Mucosa of gallbladder (tissue), 1 donor: ENCODE measurements at places on chromosomes 16 and 17. TPM values are rescaled to one million over a fixed set of nuclear protein-coding genes. Genes with fewer than 3 reads are reported as not detected.
A peak's percentile ranks its signal among the peaks of the same experiment; 100 is the strongest.

- DNase-seq, result peak; percentile 62
Observed at GRCh38 chr16:84284154-84284722, 10.4 kb upstream of the WFDC1 start.

- no peak for DNase-seq
Observed at GRCh38 chr16:55513616-55514015, 4.7 kb downstream of the LPCAT2 start.

GRCh38 chr17:37831492-37831891 is 86.6 kb upstream of the HNF1B start:
- no peak for DNase-seq

DNA sequence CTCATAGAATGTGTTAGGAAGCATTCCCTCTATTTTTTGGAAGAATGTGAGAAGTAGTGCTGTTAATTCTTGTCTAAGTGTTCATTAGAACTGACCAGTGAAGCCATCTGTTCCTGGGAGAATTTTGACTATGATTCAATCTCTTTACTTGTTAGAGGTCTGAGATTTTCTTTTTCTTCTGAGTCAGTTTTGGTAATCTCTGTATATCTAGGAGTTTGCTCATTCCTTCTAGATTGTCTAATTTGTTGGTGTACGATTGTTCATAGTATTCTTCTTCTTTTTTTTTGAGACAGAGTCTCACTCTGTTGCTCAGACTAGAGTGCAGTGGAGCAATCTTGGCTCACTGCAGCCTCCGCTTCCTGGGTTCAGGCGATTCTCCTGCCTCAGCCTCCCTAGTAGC is 20.4 kb downstream of the NFATC3 start:
- no peak for DNase-seq

GRCh38 chr17:52027620-52028295 is 130.8 kb downstream of the CA10 start:
- DNase-seq, result no peak

DNA sequence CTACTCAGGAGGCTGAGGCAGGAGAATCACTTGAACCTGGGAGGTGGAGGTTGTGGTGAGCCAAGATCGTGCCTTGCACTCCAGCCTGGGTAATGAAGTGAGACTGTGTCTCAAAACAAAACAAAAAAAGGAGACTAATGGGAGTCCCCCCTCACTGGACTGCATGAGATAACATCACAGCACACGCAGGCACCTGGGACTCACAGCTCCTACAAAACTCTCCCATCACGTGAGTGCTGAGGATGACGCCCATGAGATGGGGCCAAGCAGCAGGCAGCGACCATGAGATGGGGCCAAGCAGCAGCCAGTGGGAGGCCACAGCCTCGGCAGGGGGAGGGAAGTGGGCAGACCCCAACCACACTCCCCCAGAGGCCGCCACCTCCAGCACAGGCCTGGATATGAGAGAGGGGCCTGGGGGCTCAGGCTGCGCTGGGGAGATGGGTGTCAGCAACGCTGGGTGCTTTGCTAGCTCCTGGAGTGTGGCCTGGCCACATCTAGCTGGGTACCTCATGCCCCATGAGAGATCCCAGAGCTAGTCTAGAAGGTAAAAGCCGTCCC is 15.4 kb downstream of the DNAAF8 start:
- DNase-seq, result no peak

DNA sequence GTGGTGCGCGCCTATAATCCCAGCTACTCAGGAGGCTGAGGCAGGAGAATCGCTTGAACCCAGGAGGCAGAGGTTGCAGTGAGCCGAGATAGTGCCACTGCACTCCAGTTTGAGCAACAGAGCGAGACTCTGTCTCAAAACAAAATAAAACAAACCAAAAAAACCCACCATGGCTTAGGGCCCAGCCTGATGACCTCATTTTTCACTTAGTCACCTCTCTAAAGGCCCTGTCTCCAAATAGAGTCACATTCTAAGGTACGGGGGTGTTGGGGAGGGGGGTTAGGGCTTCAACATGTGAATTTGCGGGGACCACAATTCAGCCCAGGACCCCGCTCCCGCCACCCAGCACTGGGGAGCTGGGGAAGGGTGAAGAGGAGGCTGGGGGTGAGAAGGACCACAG is 1.4 kb upstream of the STH start:
- DNase-seq, result no peak

DNA sequence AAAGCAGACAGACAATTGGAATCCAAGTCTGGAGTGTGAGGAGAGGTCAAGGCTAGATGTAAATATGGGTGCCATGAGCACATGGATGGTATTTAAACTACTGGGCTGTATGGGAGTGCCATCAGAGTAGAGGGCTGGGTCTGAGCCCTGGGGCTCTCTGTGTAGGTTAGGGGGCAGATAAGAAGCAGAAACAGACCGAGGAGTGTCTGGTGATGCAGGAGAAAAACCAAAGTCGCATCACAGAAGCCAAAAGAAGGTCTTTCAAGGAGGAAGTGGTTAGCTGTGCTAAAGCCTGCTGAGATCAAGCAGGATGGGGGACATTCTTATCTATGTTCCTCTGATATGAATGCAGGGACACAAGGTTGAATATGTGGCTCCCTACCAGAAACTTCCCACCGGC is 1.9 kb downstream of the TSEN54 start:
- DNase-seq, result no peak

DNA sequence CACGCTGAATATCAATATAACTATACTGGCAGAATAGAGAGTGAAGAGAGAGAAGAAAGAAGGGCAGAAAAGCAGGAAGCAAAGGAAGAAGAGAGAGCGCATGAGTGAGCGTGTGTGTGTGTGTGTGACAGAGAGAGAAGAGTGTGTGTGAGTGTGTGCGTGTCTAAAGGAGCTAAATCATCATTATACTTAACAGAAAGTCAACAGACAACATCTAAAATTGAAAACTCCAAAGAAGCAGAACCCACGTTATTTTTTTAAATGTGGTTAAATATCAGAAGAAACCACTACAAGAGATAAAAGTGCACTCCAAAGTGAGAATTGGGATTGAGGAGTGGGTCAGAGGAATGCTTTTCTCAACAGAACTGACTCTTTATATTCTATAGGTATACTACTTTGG is 77.2 kb downstream of the BRIP1 start:
- no peak for DNase-seq

- no peak for DNase-seq
Observed at GRCh38 chr17:15945527-15946191, 729 bp downstream of the ADORA2B start.

GRCh38 chr16:10896165-10896564 is 19.2 kb downstream of the CIITA start:
- DNase-seq, result no peak

DNA sequence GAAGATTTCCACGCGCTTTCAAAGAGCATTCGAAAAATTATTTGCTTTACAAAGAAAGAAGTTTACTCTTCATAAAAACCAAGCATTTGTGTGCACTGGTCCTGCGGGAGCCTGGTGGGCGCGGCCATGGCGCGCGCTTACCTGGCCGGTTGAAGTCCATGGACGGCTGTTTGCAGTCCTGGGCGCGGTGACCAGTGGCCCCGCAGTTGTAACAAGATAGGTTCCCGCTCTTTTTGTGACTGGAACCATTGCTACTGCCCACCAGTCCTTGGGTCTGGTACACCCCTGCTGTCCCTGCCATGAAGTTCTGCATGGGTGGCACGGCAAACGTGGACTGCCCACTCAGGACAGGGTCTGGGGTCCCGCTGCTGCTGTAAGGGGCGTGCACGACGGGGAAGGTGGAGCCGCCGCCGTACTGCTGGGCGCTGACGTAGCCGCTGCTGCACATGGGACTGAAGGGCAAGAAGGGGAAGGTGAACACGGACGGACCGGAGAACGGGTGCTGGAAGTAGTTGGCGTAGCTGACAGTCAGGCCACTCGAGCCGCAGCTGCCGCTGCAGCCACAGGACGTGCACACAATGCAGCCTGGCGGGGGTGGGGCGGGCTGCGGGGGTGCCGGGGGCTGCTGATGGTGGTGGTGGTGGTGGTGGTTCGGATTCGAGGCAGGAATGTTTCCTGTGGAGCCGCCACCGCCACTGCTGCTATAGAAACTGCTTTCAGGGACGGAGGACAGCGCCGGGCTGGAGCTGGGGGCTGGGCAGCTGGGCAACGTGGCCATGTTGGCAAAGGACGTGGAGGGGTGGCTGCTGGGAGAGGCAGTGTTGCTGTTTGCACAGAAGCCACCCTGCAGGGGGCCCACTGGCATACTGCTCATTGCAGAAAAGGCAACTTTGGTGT is 19.5 kb downstream of the MAP1LC3B start:
- DNase-seq, result no peak

- DNase-seq, result no peak
Observed at GRCh38 chr16:10536814-10537389, 43.5 kb downstream of the EMP2 start.

DNA sequence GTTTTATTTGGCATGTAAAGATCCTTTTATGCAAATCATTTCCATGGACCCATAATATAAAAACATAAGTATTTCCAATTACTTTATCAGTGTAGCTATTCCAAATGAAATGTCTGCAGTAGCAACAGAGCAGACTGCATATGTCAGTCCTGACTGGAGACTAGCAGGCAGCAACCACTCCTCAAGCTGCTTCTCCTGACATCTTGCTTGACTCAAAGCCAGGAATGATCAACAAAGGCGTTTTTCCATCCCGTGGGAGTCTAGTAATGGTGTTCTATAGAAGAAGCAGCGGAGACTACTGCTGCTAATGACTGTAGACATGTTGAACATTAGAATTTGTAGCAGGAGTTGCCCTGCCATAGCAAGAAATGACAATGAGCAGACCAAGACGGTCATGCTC is 73.2 kb upstream of the AKTIP start:
- no peak for DNase-seq

The ABCA8 gene
- 19.2 TPM for total RNA-seq

The HS3ST6 gene
- total RNA-seq, result not detected

The CACNG1 gene
- total RNA-seq, result not detected

The TLCD2 gene
- total RNA-seq, result 6.5 TPM

The SLC5A10 gene
- not detected for total RNA-seq

The PYY gene
- total RNA-seq, result not detected

The NPIPA5 gene
- 15.9 TPM for total RNA-seq
